Immature natural killer cell (primary cell): ENCODE measurements at places on chromosomes 11 and 22.

- no peak for DNase-seq
These were observed 137.3 kb upstream of the SORL1-AS1 start for GRCh38 chr11:121589946-121590537.

DNA sequence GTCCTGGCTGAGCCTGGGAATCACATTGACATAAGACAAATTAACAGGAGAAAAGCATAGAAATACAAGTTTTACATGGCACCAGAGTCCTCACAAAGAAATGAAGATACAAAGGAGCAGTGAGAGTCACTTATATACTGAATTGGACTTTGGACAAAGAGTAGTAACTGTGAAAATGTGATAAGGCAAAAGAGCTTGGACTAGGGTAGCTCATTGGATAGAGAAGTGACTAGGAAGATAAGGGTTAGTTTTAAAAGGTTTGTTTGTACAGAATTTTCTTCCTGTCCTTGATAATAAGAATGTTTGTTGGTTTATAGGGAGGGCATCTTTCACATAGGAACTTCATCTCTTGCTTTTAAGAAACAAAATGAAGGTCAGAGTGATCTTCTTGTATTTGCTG, 17.9 kb upstream of the NUCB2 start:
- DNase-seq = no peak

GRCh38 chr11:2550606-2550970, 105.8 kb downstream of the KCNQ1 start:
- no peak for DNase-seq

- DNase-seq = no peak
These were observed 455.4 kb downstream of the DLG2 start for GRCh38 chr11:85171648-85172257.

GRCh38 chr11:76903325-76903724, 42.6 kb downstream of the ACER3 start:
- no peak for DNase-seq

DNA sequence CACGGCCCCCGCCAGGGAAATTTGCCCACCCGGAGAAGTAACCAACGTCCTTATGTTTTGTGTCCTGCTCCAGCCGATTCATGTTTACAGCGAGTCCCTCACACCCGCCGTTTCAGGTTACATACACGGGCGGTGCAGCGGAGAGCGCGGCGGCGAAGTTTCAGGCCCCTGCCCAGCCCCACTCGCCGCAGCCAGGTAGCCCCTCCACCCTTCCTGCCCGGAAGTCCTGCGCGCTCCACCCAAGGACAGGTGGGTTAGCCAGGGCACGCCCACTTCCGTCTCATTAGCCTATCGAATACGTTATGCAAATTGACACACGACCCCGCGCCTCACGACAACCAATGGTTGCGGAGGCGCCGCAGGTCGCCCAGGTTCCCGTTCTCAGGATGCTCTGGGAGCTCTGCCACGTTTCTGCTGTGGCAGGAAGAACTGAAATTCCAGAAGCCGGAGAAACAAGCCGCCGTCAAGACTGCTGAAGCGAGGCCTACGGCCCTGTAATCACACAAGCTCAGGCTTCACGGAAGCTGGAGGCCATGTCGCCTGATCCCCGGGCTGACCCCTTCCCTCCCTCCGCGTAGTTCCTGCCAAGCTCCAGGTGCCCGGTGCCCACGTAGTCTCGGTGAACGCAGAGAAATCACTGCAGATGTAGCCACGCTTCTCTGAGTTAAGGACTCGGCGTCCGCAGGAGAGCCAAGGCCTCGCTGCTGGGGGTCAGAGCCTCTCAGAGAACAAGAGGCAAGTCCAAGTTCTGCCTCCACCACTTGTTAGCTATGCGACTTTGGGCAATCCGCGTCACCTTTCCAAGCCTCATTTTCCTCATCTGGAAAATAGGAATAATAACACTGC, 22.4 kb upstream of the MYH9 start:
- peak; percentile 63 for DNase-seq

GRCh38 chr11:94501522-94501921, 7.7 kb downstream of the ANKRD49 start:
- DNase-seq = no peak

- DNase-seq = no peak
These were observed 9.2 kb downstream of the TP53I11 start for GRCh38 chr11:44941259-44942021.

GRCh38 chr11:103673773-103674172, 362.7 kb upstream of the DDI1 start:
- no peak for DNase-seq

- no peak for DNase-seq
These were observed 49.9 kb downstream of the TENM4 start for GRCh38 chr11:79390923-79391322.

GRCh38 chr11:68598816-68599653, 85.3 kb upstream of the GAL start:
- no peak for DNase-seq

GRCh38 chr11:94153320-94153719, 24.7 kb downstream of the PANX1 start:
- no peak for DNase-seq

- DNase-seq = no peak
These were observed 6.2 kb downstream of the RAB3IL1 start for GRCh38 chr11:61911128-61911700.

DNA sequence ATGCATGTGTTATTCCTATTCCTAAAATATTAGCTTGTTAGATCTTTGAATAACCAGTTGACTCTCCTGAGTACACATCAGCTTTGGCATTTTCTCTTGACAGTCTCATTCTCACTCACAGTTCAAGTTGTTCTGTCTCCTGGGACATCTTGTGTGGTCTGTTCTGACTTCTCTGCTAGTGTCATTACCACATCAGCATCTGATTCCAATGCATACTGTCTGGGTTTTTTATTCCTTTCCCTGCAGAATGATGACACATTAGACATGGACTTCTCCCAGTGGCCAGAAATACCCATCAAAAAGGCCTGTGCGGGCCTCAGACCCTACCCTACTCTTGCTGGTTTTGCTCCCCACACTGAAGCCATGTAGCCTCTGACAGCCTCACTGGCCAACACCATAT, 2.7 kb downstream of the ZNF74 start:
- DNase-seq = no peak

DNA sequence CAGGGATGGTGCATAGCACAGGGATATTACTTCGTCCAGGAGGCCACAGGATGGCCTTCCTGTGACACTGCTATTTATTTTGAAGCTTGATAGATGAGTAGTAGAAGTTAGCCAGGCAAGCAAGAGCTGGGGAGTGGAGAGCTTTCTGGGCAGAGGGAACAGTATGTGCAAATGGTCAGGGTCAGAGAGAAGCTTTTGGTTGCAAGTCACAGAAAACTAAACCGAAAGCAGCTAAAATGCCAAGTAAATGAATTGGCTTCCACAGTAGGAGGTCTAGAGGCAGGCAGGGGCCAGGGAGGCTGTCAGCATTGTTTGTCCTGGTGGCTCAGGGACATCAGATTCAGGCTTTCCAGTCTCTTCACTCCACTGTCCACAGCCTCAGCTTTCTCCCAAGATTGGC, 247.5 kb downstream of the GRIK4 start:
- no peak for DNase-seq

DNA sequence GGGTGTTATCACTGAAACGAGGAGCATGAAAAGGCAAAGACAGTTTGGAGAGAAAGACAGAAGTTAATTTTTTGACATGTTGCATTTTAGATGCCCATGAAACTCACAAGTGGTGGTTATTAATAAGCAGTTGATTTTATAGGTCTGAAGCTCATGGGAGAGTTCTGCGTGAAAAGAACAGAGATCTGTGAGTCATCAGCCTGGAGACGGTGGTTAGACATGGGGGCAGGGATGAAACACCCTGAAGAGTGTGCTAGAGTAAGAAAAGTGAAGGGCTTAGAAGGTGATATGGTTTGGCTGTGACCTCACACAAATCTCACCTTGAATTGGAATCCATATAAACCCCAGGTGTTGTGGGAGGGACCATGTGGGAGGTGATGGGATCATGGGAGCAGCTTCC, 289.1 kb upstream of the ISX start:
- no peak for DNase-seq

DNA sequence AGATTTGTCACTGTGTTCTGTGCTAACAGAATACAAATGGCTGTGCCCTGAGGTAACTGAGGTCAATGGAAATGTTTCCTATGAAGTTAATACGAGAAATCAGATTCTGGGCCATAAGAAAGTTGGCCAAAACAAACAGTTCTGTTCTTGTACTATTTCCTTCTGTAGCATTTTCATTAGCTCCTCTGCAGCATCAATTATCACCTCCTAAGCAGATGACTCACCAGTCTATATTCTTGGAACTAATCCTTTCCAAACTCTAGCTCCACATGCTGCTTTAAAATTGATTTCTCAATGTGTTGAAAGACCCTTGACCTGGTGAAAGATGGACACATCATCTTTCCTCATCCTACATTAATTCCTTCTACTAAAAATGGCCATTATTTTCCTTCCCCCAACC, 736.0 kb downstream of the NELL1 start:
- no peak for DNase-seq

DNA sequence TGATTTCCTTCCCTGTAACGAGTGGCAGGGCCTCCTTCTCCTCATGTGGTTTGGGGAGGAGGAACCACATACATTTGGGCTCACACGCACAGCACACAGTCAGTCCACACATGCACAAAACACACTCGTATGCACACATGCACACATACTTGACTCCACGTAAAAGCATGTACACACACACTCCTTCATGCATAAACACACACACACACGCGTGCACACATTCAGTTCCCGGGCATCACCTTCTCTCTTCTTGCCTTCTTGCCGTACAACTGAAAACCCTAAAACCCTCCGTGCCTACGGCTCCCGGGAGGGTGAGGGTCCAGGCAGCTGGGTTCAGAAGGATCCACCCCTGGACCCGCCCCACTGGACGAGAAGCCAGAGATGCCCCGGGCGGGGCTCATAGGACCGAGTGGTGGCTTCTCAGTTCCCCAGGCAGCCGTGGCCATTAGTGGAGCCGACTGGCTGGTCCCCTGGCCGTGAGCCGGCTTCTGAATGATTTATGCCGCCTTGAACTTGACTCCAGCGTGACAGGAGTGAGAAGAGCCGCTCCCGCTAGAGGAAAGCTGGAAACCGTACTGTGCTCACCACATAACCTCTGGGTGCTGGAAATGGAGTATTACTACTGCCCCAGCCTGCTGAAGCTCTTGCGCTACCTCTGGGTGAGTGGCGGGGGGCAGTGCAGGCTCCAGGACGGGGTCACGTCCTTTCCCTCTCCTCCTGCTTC, 117.4 kb downstream of the KIAA1671 start:
- peak; percentile 28 for DNase-seq

DNA sequence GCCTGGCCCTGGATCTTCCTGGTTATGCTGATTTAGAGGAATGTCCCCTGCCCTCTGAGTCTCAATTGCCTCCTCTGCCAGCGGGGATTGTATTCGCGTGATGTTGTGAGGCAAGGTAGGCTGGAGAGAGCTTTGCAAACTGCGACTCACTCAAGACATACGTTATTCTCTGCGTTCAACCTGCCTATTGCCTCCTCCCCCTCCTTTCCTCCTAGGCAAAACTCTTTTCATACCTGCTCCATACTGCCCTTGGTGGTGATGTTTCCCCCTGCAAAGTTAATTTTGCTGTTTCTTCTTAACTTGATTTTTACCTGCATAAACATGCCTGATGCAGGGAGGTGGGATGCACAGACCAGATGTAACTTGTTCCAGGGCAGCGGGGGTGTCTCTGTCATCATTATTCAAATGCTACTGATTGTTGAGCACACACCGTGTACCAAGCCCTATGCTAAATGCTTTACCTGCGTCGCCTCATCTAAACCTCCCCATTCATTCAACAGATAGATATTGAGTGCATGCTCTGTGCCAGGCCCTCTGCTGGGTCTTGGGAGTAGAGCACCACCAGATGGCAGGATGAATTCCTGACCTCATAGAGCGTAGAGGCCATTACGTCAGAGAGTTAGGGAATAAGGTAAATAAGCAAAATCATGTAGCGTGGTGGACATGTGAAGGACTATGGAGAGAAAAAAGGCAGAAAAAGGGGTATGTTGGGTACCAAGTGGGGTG, 29.0 kb downstream of the SGSM1 start:
- DNase-seq = no peak

- no peak for DNase-seq
These were observed 46.3 kb downstream of the RBX1 start for GRCh38 chr22:40997520-40997919.

DNA sequence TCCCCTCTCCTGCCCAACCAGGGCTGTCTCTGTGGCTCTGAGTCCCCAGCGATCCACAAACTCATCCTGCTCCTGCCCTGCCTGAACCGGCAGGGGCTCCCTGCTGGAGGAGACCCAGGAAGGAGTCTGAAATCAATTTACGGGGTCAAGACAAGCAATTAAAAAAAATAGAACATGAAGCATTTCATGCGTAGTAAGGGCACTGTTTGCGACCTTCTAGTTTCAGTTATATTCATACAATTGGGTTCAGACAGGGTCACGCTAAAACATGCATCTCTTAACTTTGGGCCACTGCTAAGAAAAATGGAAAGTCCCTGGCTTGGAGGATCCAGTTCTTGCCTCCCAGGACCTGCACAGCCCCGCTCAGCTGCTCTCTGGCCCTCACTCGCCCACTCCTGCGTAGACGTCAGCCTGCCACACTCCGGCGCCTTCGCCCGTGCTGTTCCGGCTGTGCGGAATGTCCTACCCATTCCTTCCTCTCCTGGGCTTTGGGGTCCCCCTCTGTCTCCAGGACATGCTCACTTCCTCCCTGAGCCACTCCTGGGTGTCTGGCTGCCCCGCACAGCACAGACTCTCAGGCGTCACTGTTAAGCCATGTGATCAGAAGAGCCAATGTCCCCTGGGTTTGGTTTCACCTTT, 12.8 kb downstream of the NFAM1 start:
- no peak for DNase-seq

GRCh38 chr11:114308689-114309089, 12.5 kb downstream of the NNMT start:
- DNase-seq = no peak

GRCh38 chr22:47228767-47229166, 466.3 kb downstream of the TBC1D22A start:
- no peak for DNase-seq

DNA sequence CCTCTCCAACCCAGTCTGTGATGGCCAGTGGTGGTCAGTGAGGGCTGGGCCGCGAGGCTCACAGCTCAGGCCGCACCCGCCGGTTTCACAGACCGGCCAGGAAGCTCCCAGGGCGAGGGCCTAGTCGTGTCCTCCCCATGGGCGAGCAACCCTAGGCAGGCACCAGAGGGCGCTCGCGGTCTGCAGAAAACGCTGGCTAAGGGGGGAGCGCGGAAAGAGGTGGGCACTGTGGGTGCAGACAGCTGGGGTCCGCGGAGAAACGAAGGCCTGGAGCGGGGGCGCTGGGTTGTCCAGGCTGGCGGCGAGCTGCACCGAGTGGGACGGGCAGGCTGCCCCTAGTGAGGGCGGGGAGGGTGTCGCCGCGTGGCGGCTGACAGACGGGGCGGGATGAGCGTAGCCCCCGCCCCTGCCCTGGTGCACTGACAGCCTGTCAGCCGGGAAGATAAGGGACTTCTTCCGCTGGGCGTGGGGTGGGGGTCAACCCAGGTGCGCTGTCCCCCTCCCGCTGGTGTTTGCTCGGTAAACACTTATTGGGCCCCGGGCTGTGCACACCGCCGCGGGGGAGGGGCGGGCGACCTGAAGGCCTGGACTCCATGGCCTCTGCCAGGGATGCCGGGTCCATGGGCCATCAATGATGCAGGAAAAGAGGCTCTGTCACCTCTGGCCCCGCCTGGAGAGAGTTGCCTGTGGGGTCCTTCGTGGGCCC, 7.5 kb downstream of the GP1BB start:
- peak; percentile 75 for DNase-seq
